SJSA1 (cell line): ENCODE measurements at places on chromosomes 12 and 14.
A peak's percentile ranks its signal among the peaks of the same experiment; 100 is the strongest.

GRCh38 chr12:113058553-113058952, 2.0 kb downstream of the DTX1 start:
- no peak for DNase-seq
- H3K27me3 ChIP-seq = peaks cover 39% of the 10 kb centered on the region
- no peak overlapping the region for H3K27ac ChIP-seq
- no peaks in the 10 kb centered on the region for H3K4me1 ChIP-seq
- H3K4me3 ChIP-seq = no peak overlapping the region
- H3K36me3 ChIP-seq = no peaks in the 10 kb centered on the region

GRCh38 chr12:113935459-113935858, 30.7 kb downstream of the RBM19 start:
- H3K27ac ChIP-seq = no peak overlapping the region
- H3K4me3 ChIP-seq = no peak overlapping the region
- H3K4me1 ChIP-seq = no peaks in the 10 kb centered on the region
- no peak for DNase-seq
- H3K36me3 ChIP-seq = peaks cover 94% of the 10 kb centered on the region

GRCh38 chr14:105013150-105013785, 7.6 kb downstream of the CDCA4 start:
- DNase-seq = no peak
- H3K4me3 ChIP-seq = no peak overlapping the region
- peaks cover 11% of the 10 kb centered on the region; the same call in 1 of the 2 replicates for H3K4me1 ChIP-seq
- H3K27me3 ChIP-seq = no peaks in the 10 kb centered on the region
- H3K27ac ChIP-seq = no peak overlapping the region

DNA sequence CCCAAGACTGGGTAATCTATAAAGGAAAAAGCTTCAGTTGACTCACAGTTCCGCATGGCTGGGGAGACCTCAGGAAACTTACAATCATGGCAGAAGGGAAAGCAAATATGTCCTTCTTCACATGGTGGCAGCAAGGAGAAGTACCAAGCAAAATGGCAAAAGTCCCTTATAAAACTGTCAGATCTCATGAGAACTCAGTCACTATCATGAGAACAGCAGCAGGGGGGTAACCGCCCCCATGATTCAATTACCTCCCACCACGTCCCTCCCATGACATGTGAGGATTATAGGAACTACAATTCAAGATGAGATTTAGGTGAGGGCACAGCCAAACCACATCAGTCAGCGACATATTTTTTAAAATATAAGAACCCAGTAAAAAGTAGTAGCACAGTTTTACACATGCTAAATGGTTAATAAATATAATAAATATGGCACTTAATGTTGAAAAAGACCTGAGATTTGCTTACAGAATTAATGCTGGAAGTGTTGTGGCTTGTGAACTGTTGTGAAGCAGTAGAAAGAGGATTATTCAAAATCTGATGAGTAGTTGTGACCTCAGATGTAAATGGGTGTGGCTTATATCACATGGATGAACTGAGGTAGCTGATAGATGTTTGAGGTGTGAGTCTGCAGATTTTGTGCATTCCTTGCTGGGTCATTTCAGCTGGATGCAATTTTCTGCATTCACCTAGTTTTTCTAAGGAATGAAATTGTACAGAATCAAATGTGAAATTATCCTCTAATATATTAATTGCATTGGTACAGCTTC, 46.9 kb upstream of the CHPT1 start:
- no peak overlapping the region for H3K27ac ChIP-seq
- no peaks in the 10 kb centered on the region for H3K4me1 ChIP-seq
- no peak overlapping the region for H3K4me3 ChIP-seq
- no peaks in the 10 kb centered on the region for H3K36me3 ChIP-seq
- no peaks in the 10 kb centered on the region for H3K27me3 ChIP-seq

- peaks cover 6% of the 10 kb centered on the region; the same call in 1 of the 2 replicates for H3K27me3 ChIP-seq
- no peaks in the 10 kb centered on the region; the same call in 1 of the 2 replicates for H3K4me1 ChIP-seq
- H3K27ac ChIP-seq = no peak overlapping the region
- H3K4me3 ChIP-seq = no peak overlapping the region
Observed at GRCh38 chr14:24804552-24805212, 170.7 kb upstream of the GZMB start.

DNA sequence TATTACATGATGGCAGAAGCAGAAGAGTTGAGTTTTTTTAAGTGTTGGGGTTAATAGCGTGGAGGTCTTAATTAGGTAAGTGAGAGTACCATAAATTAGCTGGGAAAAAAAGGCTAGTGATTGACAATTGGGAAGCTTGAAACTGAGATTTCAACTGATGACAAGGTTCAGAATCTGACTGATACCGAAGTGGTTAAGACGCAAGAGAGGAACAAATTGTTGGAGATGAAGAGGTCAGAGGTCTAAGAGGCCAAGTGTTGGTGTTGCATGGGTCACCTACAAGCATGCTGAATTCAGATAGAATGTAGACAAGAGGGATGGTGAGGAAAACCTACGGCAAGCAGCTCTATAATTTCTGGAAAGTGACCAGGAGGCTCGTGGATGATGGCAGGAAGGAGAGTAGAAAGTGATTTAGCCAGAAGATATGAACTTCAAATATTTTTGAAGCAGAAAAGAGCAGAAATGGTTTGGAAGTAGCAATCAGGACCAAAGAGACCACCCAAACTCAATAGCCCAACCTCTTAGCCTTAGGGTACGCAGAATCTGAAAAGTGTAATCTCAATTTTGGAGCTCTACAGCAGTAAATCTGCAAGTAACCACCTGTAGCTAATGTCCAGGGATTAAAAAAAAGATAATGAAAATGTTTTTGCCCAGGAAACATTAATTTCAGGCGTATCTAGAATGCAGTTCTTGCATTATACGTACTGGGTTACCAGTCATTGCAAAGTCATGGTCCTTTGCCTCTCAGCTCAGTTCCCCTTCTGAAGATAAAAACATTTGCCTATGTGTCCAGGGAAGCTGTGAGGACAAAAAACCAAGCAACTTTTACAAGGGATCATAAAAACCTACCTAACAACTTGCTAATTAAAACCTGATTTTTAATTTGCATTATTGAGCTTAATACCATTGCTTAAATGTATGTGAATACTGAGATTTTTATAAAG, 1.7 kb upstream of the TMPO start:
- H3K27ac ChIP-seq = peak overlapping the region; percentile 95
- DNase-seq = no peak
- H3K36me3 ChIP-seq = peaks cover 31% of the 10 kb centered on the region
